ENCODE measurements at places on chromosomes 7 and 10.
A peak's percentile ranks its signal among the peaks of the same experiment; 100 is the strongest.

- no peak for DNase-seq
Measured at GRCh38 chr10:101007099-101007711, 7.6 kb downstream of the LZTS2 start.

DNA sequence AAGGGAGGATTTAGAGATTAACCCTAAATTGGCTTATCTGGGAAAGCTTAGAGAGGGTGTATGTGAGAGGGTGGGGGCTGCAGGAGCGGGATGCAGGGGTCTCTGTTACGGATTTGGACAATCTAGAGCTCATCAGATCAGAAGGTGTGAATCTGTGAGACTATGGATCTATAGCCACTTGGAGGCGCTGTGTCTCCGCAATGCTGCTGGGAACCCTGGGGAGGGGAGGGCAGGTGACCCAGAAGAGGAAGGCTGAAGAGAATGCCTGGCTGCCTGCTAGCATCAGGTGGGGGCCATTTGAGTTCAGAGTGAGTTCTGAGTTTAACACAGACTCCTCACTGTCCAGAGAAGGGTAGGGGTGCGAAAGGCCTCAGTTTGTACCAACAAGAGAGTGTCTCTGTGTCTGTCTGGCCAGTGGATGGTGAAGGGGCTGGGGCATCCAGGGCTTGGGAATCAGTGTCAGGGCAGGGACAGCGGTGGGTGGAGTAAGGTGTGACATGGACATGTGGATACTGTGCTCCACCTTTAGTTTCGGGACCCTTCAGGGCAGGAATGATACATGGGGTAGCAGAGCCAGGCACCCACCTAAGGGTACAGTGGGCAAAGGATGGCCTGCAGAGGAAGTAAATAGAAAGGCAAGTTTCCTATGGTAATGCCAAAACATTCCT is 187.3 kb upstream of the PRSS58 start:
- DNase-seq: peak; percentile 24

DNA sequence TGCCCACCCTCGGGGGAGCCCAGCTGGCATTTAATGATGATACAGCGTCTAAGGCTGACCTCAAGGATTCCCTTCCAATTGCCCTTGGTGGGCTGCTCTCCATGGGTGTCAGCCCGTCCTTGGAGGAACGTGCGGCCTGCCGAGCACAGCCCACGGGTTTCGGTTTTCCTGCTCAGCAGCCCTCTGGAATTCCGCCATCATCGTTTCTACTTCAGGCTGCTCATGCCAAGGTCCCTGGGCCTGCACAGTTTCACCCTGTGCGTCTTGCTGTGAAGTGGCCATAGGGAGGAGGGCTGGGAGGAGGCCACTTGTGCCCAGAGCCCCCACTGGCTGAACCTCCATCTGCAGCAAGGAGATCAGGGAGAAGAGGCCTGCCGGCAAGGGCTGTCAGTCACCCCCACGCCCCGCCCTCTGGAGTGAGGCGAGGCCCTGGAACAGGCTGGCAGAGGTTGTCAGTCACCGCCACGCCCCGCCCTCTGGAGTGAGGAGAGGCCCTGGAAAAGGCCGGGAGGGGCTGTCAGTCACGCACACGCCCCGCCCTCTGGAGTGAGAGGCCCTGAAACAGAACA is 82.8 kb downstream of the CHST15 start:
- no peak for DNase-seq

DNA sequence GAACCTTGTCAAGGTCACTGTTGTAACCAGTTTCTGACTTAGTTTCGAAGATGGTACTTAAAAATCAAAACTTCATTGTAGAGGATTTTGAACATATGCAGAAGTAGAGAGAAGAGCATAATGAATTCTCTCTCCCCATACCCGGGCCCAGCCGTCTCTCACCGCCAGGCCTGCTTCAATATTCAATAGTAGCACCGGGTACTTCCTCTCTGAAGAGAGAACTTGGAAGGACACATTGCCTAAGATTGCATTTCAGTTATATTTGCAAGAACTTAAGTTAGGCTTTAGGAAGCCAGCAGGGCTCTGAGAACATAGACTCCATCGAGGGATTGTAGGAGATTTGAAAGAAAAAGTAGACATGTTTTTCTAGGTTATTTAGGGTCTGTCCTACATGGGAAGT is 19.1 kb downstream of the LMTK2 start:
- no peak for DNase-seq

GRCh38 chr10:70523057-70523456 is 44.5 kb downstream of the PALD1 start:
- DNase-seq: no peak

- no peak for DNase-seq
Measured at GRCh38 chr7:47507522-47507921, 74.4 kb downstream of the TNS3 start.

DNA sequence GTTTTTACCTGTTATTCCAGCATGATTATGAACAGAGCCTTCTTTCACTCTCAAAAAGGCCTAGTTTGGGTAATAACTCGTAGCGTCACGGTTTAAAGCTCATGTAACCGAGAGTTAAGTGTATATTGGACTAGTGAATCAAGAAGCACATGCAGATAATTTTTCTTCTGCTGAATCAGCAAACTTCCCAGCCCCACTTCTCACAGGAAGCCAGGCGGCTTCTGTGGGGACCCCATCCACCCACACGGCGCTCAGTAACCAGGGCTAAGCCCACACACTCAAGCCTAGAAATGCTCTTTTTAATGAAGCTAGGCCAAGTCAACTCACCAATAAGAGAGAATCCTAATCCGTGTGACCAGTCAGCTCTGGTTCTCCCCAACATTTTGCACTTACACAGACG is 191.2 kb upstream of the MGMT start:
- no peak for DNase-seq

- DNase-seq: no peak
Measured at GRCh38 chr10:124211921-124212320, 118.5 kb upstream of the CHST15 start.

DNA sequence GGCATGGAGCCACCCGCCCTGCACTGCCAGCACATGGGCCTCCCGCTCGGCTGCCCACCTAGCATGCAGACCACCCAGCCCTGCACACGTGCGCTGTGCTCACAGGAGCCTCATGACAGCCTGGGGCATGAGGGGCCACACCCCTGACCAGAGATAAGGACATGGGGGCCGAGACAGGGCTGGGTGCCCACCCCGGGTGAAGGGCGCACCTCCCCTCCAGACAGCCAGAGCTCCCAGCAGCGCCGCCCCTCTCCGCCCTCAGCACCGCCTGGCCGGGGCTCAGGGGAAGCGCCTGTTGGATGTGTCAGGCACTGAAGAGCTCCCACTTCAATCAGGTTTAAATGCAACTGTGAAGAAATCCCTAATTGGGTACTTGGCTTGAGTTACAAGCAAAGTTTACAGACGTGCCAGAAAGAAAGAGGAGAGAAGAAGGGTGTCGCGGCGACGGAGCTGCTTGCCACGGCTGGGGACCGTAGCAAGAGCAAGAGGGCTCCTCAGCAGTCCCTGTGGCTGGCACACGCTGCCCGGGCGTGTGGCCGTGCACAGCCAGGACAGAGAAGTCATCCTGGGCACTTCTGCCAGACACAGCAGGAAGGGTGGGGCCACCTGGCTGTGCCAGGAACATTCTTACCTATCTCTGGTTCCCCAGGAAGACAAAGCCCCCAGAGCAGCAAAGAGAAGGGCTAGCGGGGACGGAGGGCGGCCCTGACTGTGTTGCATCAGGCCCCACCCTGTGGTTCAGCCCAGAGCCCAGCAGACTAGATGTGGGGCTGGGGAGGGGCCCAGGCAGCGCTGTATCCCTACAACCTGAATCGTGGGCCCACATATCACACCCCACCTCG is 247.4 kb downstream of the ELFN1 start:
- no peak for DNase-seq

- no peak for DNase-seq
Measured at GRCh38 chr7:73995330-73995729, 32.6 kb upstream of the ELN start.

GRCh38 chr7:150780292-150780691 is 19.9 kb downstream of the TMEM176B start:
- DNase-seq: no peak

- no peak for DNase-seq
Measured at GRCh38 chr10:44983895-44984278, 5.3 kb upstream of the DEPP1 start.

Data from stimulated activated CD4-positive, alpha-beta T cell treated with anti-CD3 and anti-CD28 coated beads, Interleukin-4, amount 100 ng/mL, for 4 hours (primary cell).